Mucosa of descending colon (tissue), 3 donors: ENCODE measurements at places on chromosomes 2 and 18. TPM values are rescaled to one million over a fixed set of nuclear protein-coding genes. Genes with fewer than 3 reads are reported as not detected.

The INHBB gene
- 0.10 TPM for total RNA-seq

The FAM117B gene
- 15.4 TPM for total RNA-seq

The SOCS6 gene
- total RNA-seq: 37.2 TPM

The HMSD gene
- total RNA-seq: 0.38 TPM

The CD207 gene
- total RNA-seq: not detected
